ENCODE measurements at places on chromosomes 11 and 22. TPM values are rescaled to one million over a fixed set of nuclear protein-coding genes. Genes with fewer than 3 reads are reported as not detected.
A peak's percentile ranks its signal among the peaks of the same experiment; 100 is the strongest.

DNA sequence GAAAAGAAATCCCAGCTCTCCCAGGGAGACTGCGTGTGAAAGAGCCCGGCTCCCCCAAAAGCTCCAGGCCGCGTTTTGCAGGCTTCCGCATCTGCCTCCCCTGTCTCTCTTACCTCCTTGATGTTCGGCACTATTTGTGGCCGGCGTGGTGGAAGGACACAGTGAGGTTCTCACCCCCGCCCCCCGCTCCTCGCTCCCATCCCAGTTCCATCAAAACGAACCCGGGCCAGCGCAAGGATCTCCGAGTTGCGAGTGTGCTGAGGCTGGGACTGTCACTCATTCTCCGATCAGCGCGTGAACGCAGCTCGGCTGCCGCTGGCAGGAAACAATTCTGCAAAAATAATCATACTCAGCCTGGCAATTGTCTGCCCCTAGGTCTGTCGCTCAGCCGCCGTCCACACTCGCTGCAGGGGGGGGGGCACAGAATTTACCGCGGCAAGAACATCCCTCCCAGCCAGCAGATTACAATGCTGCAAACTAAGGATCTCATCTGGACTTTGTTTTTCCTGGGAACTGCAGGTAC is at the start of gene NCAM1:
TSS of gene NCAM1 (plus strand) at position 275 of the 523 bp plus-strand sequence.
- DNase-seq, result peak; percentile 21

GRCh38 chr11:22430639-22431038 is 92.5 kb downstream of the SLC17A6 start:
- DNase-seq, result no peak

GRCh38 chr11:131987703-131988102 is 617.3 kb downstream of the NTM start:
- DNase-seq, result no peak

DNA sequence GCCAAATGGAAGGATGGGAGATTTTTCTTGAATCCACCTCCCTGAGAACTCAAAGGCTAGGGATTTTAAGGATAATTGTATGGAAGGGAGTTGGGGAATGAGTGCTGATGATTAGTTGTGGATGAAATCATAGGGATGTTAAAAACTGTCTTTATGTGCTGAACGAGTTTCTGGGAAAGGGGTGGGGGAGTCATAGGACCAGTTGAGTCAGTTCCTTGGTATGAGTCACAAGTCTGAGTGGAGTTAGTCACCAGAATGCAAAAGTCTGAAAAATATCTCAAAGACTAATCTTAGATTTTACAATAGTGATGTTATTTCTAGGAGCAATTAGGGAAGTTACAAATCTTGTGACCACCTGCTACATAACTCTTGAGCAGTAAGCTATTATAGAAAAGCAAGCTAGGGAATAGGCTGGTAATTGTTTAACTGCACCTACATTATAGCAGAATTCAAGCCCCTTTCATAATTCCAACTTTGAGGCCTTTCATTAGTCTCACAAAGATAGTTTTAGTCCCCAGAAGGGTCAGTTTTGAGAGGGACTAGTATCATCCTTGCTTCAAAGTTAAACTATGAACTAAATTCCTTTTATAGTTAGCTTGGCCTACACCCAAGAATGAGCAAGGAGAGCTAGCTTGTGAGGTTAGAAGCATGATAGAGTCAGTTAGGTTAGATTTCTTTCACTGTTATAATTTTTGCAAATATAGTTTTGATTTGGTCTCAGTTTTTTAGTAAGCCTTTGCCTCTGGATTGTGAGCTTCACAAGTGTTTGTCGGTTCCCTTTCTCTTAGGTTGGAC is 668.0 kb downstream of the ETS1 start:
- DNase-seq, result no peak

GRCh38 chr11:65571940-65572339 is 398 bp upstream of the FAM89B start:
- no peak for DNase-seq

GRCh38 chr11:71986131-71986530 is 12.6 kb upstream of the IL18BP start:
- no peak for DNase-seq

DNA sequence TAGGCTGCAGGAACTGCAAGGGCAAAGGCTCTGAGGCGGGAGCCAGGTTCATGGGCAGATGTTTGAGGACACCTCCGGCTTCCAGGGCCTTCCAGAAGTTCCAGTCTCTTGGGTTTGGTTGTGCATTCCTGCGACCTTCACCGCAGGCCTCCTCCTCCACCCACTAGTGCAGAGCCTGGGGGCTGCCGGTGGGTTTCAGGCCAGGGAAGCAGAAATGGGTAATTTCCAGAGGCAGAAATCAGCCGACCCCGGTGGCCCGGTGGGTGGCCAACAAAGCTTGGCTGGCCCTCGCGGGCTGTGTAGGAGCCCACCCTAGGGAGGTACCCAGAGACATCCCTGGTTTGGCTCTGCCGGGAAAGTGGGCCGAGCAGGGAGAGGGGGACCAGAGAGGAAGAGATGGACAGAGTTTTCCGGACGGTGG is 417 bp upstream of the PHETA2 start:
- no peak for DNase-seq

DNA sequence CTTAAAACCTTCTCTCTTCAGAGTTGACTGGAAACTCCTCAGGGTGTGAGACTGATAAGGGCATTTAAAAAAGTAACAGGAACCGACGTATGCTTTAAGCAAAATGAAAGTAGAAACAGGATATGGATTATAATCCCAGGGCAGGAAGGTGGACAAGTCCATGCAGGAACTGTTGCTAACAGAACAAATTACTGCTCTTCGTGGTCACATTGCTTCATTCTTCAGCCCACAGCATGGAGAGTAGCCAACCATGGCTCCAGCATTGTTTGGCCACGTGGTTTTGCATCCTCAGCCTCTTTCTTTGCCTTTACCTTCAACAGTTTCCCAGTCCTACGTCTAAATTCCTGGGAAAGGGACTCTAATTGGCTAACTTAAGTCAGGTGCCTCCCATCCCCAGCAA is 563.1 kb upstream of the ISX start:
- no peak for DNase-seq

GRCh38 chr11:70621241-70621640 is 222.9 kb downstream of the CTTN start:
- DNase-seq, result no peak

GRCh38 chr11:12157241-12157661 is 46.9 kb downstream of the MICAL2 start:
- DNase-seq, result no peak

- no peak for DNase-seq
Measured at GRCh38 chr11:69863544-69864200, 44.5 kb upstream of the FGF3 start.

DNA sequence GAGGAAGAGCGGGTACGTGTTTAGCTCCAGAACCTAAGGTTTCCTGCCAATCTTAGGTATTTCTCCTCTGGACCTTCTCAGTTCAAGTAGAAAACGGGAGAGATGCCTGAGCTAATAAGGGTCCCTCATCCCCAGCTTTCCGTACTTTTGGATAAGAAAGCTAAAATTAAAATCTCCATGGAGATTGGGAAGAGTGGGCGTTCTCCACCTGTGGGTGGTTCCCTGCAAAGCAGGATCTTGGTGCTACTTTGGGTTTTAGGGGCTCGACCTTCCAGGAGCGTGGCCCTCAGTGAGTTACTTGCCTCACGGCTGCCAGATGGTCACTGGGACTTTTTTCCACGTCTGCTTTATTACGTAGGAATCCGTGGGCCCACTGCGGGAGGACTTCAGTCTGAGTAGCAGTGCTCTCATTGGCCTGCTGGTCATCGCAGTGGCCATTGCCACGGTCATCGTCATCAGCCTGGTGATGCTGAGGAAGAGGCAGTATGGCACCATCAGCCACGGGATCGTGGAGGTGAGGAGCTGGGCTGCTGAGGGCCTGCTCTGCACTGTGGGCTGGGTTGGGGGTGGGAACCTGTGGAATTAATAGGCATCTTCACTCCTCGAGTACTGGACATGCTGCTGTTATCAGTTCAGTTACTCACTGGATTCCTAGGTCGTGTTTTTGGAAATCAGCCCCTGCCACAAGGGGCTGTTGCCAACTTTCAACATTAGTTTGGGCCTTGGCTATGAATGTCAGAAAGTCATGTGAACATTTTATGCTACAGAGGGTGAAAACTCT is 17.8 kb upstream of the ST14 start:
- DNase-seq, result no peak

- no peak for DNase-seq
Measured at GRCh38 chr22:18952022-18952421, 15.9 kb upstream of the PRODH start.

DNA sequence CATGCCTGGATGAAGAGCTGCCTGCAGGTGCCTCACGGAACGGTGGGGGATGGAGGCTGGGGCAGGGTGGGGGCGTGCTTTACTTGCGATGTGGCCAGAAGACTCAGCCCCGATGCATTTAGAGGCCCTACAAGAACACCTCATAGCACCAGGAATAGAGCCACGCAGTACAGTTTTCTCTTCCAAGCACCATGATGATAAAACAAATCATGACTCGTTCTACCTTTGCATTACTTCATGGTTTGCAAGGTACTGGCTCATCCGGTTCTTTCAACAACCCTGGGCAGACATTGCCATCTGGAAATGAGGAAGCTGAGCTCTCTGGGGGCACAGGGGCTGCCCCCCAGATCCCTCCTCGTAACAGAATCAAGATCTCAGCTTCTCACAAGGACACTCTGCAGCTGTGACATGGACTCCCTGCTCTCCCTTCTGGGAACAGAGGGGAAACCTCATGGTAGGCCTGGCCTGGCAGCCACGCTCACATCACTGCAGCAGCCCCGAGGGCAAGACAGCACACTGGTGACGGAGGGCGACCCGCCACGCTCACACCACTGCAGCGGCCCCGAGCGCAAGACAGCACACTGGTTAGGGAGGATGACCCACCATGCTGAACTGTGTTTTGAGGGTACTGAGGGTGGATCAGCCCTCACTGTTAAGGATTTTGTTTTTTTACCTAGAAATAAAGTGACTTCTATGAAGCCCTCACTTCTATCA is 46.9 kb downstream of the PHF21B start:
- DNase-seq, result no peak

GRCh38 chr11:66842896-66843775 is at the start of gene RCE1:
TSS of gene RCE1 (plus strand) at chr11:66843441. CDS start at chr11:66843456, 15 bp downstream.
- peak; percentile 84 for DNase-seq

GRCh38 chr22:29442976-29443375 is 4.6 kb downstream of the RFPL1 start:
- DNase-seq, result no peak

DNA sequence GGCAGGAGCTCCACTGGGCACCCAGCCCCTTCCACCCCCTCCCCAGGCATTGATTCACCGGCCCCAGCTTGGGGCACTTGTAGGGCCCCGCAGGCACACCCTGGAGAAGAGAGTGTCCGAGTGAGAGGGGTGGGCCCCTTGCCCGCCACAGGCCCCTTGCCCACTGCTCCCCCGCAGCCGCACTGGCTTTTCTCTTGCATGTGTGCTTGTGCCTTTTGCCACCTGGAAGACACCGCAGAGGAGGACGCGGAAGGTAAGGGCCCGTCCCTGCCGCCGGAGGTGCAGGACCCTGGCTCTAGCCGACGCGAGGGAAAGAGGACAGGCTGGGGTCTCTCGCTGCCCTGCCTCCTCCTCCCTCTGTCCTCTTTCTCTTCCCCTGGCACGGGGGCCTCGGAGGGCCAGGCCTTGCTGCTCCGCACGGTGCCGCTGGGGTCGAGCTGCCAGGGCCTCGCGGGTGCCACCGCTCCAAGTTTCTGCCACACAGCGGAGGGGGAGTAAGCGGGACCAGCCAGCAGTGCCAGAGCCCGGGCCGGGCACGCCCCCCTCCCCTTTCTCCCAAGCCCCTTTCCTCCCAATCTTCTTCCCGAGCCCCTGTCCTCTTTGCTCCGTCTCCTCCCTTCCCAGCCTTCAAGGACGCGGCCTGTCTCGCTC is 9.5 kb downstream of the TNNT3 start:
- no peak for DNase-seq

GRCh38 chr22:23684561-23685031 is 6.2 kb upstream of the RGL4 start:
- DNase-seq, result peak; percentile 6

- no peak for DNase-seq
Measured at GRCh38 chr22:46178755-46179505, 28.6 kb downstream of the PPARA start.

GRCh38 chr11:10305964-10306918 is 1.4 kb downstream of the ADM start:
- no peak for DNase-seq

GRCh38 chr11:113247221-113247620 is 67.2 kb upstream of the TTC12 start:
- DNase-seq, result no peak

Gene RCOR2
- total RNA-seq, result not detected

Gene OR51E2
- total RNA-seq, result 0.42 TPM

Gene FXYD6
- 59.7 TPM for total RNA-seq

Gene BCR
- 125 TPM for total RNA-seq

Gene HEPACAM
- 18.4 TPM for total RNA-seq

Gene LDHAL6A
- not detected for total RNA-seq

Gene POLD3
- 13.6 TPM for total RNA-seq

Gene TRIM66
- total RNA-seq, result 7.1 TPM

All from tibial nerve (tissue), 4 donors.